ENCODE measurements at places on chromosomes 5 and 9.

DNA sequence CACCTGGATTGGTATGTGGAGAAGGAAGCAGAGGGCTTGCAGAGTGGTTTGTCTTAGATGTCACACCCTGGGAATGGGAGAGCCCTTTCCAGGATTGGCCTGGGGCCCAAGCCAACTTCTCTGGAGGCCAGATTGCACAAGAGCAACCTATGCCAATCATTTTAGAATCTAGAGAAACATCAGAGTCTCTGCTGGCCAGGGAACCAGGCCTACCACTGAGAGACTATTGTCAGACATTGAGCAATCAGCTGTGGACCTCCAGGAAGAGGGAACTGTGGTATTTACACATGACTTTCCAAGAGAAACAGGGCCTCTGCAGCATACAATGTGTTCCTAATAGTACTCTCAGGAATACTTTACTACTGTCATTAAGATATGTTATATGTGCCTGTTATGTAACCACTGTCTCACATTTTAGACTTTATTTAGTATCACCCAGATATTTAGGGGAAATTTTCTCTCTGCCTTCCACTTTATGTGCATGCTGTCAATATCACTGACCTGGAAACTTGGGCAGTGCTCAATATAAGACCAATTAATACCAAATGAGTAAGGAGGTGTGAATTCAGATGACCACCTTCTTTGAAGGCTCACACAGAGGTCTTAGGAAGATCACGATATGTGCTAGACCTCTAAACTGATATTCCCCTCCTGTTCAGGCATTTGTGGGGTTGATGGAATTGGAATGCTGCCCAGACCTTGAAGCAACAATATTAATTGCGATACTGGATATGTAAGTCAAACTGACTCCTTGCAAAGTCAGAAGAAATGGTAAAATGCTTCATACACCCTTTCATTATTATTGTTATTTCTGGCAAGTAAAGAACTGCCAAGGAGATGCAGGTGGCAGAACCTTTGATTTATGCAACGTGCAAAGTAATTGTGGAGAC is 20.5 kb upstream of the CCL28 start:
- peak; percentile 53 for DNase-seq

DNA sequence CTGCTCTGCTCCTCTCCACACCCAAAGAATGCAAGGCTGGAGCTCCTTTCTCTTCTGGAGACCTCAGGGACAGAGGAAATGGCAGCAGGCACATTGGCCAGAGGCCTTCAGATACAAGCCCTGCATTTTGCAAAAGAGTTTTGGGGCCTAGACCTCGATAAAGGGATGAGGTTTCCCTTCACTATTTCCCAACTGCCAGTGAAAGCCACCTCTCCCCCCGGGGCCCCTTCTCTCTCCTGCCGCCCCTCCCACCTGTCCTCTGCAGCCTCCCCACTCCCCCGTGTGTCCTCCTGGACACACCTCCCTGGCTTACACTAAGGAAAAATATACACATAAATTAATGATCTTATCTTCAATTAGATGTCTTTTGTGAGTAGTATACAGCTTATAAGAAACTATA is 21.3 kb upstream of the LMNB1 start:
- DNase-seq = no peak

GRCh38 chr5:92629000-92629399 is 952.0 kb downstream of the NR2F1-AS1 start:
- DNase-seq = no peak

DNA sequence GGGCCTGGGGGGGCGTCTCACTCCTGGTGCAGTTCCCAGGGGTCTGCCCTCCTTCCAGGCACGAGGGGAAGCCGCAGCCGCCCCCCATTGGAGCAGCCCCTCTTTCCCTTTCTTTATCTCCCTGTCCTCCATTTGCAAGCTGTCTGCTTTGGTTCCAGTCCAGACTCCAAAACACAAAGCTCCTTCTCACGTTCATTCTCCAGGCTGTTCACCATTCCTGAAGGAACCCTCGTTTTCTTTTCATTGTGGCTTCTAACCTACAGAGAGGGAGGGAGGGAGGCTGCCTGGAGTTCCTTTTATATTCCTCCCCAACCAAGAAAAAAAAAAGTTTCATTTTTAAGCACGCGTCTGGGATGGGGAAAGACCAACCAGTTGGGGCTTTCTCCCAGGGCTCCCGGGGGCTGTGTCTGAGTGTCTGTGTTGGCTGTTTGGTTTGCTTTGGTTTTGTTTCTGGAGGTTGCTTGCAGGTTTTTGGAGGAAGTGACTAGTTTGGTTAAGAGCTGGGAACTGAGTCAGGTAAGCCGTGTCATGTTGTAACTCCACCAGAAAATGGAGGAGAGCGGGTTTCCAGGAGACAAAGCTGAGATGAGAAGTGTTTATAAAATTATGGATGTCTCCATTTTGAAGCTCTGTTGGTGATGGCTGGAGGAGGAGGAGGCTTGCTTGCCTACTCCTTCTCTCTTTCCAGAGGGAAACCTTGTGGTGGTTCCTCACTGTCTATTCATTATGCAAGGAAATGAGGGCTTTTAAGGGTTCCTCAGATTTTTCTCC is 1.6 kb downstream of the ZNF462 start:
- no peak for DNase-seq

GRCh38 chr5:61304590-61305381 is 27.3 kb upstream of the ZSWIM6 start:
- DNase-seq = no peak

DNA sequence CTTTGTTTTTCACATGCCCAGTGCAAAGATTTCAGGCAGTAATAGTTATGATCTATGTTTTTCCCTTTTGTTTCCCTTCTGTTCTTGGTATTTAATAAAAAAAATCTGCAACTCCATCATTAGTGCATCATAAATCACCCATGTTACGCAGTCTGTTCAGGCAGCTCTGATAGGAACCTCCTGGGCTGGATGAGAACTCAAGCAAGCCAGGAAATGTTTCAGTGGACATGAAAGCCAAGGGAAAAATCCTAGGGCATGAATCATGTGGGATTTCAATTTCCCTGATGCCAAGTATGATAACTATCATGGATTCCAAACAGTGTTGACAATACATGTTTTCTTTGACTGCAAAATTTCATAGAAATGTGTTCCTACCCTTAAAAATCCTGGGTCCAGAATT is 119.7 kb upstream of the TARS1 start:
- DNase-seq = peak; percentile 94

DNA sequence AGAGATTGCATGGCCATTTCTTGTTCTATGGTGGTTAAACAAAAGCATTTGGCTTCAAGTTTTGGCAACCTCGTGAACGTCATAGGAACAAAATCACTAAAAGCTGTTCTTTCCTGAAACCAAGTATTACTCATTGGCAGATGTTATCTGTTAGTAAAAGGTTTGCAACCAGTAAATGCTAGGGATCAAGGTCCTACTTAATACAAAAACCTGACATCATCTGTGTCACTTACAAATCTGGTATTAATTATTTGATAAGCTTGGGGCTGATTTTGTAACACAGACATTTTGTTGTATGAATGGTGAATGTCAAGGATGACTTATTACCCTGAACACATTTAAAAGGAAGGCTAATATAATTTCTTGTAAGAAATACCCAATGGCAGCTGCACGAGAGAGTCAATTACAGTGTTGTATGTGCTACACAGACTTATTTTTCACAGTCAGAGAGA is 486.4 kb upstream of the ZNF608 start:
- peak; percentile 62 for DNase-seq

- DNase-seq = no peak
Measured at GRCh38 chr5:72599519-72600370, 92.5 kb upstream of the ZNF366 start.

DNA sequence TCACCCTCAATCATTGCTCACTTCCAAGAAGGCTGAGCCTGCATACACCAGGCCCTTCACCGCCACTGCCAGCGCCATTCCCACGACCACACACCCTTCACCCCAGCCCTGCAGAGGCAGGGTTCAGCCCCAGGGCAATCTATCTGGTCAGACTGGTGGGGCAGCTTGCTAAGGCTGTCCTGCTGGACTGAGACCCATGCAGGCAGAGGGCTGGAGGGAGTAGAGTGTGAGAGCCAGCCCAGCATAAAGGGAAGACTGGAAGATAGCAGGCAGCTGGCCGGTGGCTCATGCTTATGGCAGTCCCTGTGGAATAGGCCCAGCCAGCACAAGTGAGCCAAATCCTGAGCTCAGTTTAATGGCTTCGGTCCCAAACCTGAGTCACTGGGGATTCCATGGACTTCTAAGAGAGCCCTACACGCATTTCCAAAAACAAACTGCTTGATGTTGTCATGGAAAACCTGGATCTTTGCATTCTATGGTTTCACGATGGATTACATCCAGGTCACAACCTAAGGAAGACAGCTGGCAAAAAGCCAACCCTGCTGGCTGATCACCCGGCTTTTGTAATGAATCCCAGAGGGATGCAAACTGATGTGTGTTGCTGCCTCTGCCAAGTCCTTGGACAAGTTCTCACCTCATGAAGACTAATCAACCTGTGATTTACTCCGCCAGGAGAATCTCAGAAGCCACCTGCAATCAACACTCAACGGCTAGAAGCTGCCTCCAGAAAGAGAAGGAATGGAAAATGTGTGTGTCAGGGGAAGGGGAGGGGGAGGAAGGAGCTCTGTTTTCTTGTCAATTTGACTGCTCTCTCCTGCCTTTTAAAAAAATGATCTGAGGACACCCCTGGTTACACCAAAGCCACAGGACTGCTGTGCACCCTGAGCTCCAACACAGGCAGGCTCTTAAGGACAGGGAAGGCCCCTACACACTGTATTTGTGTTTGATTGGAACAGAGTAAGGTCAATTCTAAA is 143.6 kb downstream of the LHFPL2 start:
- peak; percentile 95 for DNase-seq

GRCh38 chr5:55176176-55176818 is 3.3 kb upstream of the CDC20B start:
- DNase-seq = no peak

DNA sequence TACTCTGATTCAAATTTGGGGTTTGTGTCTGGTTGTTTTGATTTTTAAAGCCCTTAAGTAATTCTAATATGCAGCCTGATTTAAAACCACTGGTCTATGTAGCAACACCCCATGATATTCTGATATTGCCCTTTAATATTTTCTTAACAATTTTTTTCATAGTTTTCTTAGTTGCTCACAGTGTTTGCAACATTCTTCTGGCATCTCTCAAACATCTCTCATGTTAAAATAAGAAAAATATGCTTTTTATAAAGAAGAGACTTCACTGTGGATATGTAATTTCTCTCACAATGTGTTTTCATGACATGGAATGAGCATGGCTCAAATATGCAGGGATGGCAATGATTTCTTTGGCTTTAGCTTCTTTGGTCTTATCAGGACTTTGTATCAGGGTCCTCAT is 183.7 kb downstream of the TAF11L14 start:
- no peak for DNase-seq

- DNase-seq = no peak
Measured at GRCh38 chr5:10700516-10700915, 60.5 kb downstream of the DAP start.

DNA sequence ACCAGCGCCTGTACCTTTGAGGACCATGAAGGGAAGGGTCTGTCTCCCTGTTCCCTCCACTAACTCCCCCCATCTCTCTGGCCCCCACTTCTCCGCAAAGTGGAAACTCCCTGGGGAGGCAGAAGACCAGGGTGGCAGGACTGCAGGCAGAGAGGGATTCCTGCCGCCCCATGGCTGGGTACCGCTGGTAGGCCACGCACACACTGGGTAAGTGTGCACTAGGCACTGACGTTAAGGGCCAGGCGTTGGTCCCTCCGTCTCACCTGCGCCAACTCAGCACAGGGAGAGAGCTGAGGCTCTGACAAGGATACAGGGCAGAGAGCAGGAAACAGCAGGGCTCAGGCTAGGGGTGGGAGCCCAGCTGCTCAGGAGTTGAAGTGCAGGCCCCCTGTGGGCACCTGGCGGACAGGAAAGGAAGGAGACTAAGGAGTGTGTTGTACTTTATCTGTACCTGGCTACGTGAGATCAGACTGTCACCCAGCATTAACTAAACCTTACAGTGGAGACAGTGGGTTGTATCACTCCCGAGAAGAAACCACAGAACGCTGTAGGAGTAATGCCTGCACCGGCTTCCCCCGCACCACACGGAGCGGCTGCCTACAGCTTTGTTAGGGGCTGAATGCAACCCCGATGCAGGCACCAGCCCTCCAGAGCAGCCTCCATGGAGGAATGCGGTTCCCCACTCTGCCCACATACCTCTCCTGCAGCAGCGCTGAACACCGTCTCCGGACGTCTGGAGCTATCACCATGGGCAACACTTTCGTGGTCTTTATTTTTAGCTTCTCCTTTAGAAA is 34.2 kb upstream of the CLPTM1L start:
- no peak for DNase-seq

GRCh38 chr5:34813509-34813908 is 25.5 kb upstream of the TTC23L start:
- no peak for DNase-seq

- no peak for DNase-seq
Measured at GRCh38 chr9:124869466-124869985, 7.6 kb downstream of the ARPC5L start.

GRCh38 chr5:150122158-150122510 is 33.5 kb downstream of the PDGFRB start:
- no peak for DNase-seq

- no peak for DNase-seq
Measured at GRCh38 chr5:133696006-133696584, 83.8 kb upstream of the FSTL4 start.

- no peak for DNase-seq
Measured at GRCh38 chr5:99614888-99615287, 686.1 kb upstream of the CHD1 start.

DNA sequence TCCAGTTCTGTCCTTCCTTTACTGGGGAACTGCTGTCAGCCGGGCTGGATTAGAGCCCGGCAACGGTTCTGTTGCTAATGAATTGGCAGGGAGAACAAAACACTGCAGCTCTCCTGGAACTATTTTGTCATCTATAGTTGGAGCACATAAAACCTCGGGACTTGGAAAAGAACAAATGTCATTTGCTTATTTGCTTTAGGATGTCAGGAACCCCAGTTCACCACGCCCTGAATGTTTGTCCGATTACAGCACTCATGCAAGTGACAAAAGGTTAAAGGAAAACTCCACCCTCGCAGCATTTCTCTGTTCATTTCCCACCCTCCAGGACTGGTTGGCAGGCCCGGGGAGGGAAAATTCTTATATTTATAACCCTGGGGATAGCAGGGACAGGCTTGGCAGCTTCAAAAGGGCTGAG is 66.4 kb upstream of the PLPP1 start:
- DNase-seq = no peak

DNA sequence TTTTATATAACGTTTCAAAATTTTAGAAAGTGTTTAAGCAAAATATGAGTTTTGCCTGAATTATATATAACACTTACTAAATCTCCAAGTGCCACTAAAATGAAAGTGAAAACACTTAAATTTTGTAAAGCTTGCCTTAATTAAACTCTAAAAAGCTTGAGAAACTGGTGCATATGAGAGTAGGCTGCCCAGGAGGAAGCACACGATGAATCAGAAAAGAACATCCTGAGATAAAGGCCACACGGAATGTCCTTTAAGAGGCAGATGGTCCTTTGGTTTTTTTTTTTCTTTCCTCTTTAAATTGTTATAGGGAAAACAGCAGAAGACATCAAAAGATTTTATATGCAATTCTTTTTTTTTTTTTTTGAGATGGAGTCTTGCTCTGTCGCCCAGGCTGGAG is 60.3 kb downstream of the HABP4 start:
- DNase-seq = no peak

- no peak for DNase-seq
Measured at GRCh38 chr5:122192497-122193496, 63.5 kb downstream of the ZNF474 start.

Data from AG04449 (cell line).